Endothelial cell (in vitro differentiated cells): ENCODE measurements at places on chromosomes 5 and 9.

- H3K36me3 ChIP-seq, result no peaks in the 10 kb centered on the region
- H3K4me1 ChIP-seq, result no peaks in the 10 kb centered on the region
- peaks cover 8% of the 10 kb centered on the region for H3K27me3 ChIP-seq
Observed at GRCh38 chr5:174624733-174625522, 99.5 kb upstream of the MSX2 start.

DNA sequence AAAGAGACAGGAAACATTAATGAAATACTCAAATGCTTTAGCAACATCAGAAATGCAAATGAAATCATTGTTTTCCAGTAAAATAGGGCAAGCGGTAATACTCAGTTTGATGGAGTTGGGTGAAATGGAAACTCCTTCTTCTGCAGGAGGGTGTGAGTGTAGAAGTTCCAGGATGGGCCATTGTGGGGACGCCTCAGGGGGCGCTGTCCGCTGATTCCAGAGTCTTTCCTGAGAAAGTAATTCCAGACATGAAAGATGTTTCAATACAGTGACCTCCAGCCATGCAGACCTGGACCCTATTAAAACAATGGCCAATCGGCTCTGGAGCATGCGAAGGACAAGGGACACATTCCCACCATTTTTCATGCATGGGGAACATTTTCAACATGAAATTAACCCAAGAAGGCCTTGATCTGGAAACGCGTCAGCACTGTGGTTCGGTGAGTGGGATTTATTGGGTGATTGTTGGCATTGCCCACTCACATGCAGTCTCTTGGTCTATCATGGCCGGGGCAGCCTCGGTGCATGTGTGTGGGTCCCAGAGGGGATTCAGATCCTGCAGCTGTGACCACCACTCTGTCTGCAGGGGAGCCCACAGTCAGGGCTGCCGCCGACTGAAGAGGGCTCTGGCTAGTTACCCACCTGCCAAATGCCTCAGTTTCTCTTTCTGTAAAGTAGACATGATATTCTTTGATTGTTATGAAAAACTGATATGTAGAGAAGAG is 132.6 kb upstream of the IRX4 start:
- peaks cover 4% of the 10 kb centered on the region for H3K27me3 ChIP-seq
- no peak for DNase-seq
- no peaks in the 10 kb centered on the region for H3K36me3 ChIP-seq
- H3K27ac ChIP-seq, result no peak overlapping the region
- no peaks in the 10 kb centered on the region for H3K4me1 ChIP-seq
- no peak overlapping the region for H3K4me3 ChIP-seq

DNA sequence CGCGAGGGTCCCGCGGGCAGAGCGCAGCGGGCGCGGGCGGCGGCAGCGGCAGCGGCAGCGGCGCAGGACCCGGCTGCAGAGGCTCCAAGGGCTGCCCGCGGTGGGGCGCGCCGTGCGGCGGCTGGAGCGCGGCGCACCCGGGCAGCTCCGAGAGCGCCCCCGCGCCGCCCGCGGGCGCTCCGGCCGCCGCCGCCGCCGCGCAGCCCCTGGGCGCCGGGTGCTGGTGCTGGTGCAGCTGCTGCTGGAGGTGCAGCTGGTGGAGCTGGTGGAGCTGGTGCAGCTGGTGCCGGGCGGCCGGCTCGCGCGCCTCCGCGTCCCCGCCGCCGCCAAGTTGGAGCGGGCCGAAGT is 644 bp downstream of the IER5L start:
- DNase-seq, result peak; percentile 44
- H3K4me3 ChIP-seq, result no peak overlapping the region
- peaks cover 15% of the 10 kb centered on the region for H3K27me3 ChIP-seq
- H3K36me3 ChIP-seq, result peaks cover 3% of the 10 kb centered on the region
- no peak overlapping the region for H3K27ac ChIP-seq

DNA sequence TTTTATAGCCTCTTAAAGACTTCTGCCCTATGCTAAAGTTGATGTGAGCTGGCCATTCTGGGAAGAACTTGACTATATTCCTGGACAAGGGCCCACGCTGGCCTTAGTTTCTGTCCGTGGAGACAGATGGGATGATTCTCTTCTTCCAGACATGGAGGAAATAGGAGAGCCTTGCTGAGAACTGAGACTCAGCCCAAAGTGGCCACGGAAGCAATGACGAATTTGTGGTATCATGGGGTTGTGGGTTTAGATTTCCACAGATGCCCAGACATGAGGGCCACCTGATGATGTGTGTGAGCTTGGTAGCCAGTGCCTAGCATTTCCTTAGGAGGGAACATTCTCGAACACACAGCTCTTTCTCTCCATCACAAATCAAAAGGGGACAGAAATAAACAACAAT is 309.1 kb downstream of the NSG2 start:
- peaks cover 2% of the 10 kb centered on the region for H3K27me3 ChIP-seq
- H3K27ac ChIP-seq, result no peak overlapping the region
- H3K4me3 ChIP-seq, result no peak overlapping the region
- DNase-seq, result no peak
- H3K36me3 ChIP-seq, result no peaks in the 10 kb centered on the region

- no peak overlapping the region for H3K4me3 ChIP-seq
- H3K27ac ChIP-seq, result peak overlapping the region; percentile 91
- H3K36me3 ChIP-seq, result no peaks in the 10 kb centered on the region
- no peaks in the 10 kb centered on the region for H3K27me3 ChIP-seq
- peaks cover 4% of the 10 kb centered on the region for H3K4me1 ChIP-seq
Observed at GRCh38 chr9:21160178-21160577, 6.3 kb downstream of the IFNA21 start.

- no peaks in the 10 kb centered on the region for H3K27me3 ChIP-seq
- H3K4me3 ChIP-seq, result no peak overlapping the region
- no peaks in the 10 kb centered on the region for H3K4me1 ChIP-seq
- H3K27ac ChIP-seq, result no peak overlapping the region
- no peaks in the 10 kb centered on the region for H3K36me3 ChIP-seq
- no peak for DNase-seq
Observed at GRCh38 chr9:80622508-80622907, 1050.7 kb downstream of the TLE4 start.
